Stimulated activated naive CD8-positive, alpha-beta T cell treated with anti-CD3 and anti-CD28 coated beads, Interleukin-15, amount 100 ng/mL, for 72 hours (primary cell): ENCODE measurements at places on chromosomes 11 and 22.

DNA sequence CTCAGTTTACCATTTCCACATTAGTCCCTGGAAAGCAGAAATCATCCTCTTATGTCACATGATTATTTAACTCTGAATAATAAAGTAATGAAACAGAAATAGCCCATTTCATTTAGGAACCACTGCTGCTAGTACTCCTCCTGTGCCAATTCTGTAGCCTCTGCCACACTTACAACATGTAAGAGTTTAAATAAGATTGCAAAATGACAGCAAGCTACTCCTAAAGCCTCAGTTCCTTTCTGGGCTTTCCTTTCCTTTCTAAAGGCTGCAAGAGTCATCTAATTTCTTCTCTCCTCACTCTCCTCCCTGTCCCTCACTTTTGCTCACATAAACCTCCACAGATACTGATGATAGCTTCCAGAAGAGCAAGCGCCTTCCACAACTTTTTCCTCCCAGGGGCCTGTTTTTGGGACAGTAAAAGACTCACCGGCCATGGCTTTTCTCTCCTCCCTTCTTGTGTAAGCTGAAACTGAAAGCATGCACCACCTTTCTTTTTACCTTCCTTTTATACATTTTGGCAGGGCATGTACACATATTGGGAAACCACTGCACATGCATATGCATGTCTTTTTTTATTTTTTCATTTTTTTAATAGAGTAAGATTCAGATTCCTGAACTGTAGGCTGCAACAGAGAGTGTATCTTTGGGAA, 38.5 kb downstream of the CARD18 start:
- no peak for DNase-seq

DNA sequence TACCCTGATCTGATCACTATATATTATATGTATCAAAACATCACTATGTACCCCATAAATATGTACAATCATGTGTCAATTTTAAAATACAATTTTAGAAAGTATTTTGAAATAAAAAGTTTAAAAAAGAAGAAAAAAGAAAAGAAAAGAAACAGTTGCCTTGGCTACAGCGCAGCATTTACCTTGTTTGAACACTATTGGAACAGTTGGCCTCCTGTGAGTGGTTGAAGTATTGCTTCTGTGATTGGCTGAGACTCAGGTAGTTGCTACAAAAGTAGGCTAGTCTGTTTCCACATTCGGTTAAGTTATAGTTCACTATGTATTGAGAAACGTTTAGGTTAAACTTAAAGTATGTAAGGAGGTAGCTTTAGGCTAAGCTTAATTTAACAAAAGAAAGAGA, 7.9 kb upstream of the DTX4 start:
- no peak for DNase-seq

DNA sequence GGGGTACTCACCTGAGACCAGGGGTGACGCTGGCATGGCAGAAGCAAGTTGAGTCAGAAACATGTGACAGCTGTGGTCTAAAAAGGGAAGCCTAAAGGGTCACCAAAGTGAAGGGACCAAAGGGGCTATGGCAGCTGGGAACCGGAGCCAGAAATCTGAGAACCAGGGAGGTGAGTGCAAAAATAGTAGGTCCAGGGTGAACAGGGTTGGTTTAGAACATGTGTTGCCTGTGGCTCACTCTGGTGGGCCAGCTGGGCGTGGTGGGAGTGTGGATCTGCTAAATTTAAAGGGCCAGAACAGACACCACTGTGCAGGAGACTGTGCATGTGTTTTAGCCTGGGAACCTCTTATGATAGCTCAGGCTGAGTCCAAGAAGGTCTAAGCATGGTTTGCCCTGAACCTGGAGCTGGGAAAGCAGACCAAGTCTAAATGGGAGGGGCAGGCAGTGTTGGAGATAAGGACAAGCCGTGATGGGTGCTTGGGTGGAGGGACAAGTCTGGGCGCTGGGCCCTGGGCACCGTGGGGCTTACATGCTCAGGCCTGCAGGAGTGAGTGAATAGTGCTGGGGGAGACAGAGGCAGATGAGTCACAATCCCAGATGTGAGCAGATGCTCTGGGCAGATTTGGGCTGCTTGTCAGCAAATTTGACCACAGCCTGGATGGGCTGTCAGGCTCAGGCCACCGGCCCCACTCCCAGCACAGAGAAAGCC, 41.4 kb upstream of the ZBED5 start:
- no peak for DNase-seq

- no peak for DNase-seq
These were observed 30.7 kb downstream of the PRR5L start for GRCh38 chr11:36326524-36327419.

GRCh38 chr22:37741312-37741795, 44.5 kb downstream of the TRIOBP start:
- no peak for DNase-seq

- DNase-seq = no peak
These were observed 12.1 kb upstream of the OR10A5 start for GRCh38 chr11:6833356-6833755.

DNA sequence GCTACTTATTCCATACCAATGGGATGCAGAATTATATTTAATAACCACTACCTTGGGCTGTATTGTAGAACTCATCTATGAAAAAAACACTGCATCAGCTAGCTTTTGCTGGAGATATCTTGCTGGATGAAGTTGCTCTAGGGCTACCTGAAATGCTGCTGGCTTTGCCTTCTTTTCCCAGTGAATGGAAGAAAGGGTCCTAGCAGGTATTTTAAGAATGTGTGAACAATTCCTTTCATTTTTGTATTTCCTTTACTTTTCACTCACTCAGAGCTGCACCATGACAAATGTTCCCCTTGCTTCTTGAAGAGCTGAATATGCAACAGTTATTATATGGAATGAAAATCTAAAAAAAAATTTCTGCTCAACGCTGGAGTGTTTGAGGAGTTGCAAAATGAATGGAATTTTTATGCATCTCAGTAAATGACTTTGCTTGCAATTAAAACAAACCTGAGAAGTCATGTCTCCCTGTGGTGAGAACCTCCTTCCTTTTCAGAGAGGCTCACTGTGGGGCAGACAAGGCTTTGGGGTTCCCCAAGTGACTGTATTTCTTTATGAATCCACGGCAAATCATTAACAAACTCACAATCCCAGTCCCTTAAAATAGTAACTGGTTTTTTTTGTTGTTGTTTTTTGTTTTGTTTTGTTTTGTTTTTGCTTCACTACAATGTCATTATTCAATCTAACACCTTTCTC, 566.8 kb upstream of the KIRREL3 start:
- no peak for DNase-seq

DNA sequence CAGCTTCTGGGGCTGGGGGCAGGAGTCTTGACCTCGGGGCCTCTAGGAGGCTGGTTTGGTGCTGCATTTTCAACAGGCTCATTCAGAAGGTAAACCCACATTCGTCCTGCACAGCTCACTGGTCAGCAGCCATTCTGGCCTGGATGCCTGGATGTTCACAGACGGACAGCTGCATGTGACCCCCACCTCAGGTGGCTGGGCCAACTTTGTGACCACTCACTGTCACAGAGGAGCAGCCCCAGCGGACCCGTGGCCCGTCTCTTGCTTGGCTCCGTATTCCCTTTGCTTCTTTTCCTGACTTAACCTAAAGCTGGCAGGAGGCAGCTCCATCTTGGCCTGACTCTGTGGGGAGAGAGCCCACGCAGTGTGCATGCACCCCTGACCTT, 8.2 kb downstream of the DGCR8 start:
- no peak for DNase-seq

GRCh38 chr22:48065892-48066291, 1303.4 kb downstream of the TBC1D22A start:
- no peak for DNase-seq

DNA sequence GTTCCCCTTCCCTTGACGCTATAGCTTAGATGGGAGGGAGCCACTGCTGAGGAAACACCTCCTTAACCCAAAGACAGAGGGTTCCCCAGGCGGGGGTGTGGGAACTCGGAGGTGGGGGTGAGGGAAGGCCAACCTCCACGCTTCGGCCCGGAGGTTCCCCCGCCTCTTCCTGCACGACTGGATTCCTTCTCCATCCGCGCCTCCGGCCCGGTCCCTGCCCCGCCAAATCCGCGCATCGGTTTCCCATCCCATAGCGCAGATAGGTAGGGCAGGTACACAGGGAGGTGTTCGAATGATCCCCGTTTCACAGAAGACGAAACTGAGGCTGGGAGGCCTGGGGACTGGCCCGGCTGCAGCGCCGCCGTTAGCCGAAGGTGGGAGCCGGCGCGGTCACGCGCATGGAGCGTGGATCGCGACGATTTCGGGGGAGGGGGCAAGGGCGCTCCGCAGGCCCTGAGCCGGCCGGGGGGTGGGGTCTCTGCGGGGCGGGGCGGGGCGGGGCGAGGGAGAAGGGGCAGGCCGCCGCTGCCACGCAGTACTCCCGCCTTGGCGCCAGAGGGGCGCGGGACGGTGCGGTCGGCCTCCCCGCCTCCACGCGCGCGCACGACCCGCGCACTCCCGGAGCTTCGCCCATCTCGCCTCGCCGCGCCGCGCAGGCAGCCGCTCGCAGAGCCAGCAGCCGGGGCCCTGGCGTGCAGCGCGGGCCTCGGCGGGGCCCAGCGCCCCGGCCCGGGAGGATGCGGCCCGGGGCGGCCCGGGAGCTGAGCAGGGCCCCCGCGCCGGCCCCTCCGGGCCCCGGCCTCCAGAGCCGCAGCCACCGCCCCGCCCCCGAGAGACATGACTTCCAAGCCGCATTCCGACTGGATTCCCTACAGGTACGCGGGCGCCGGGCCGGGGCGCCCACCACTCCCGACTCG, at the start of gene TUB:
TUB (plus strand) TSS at position 538 of the 917 bp plus-strand sequence; CDS start at position 838, 300 bp downstream.
- DNase-seq = no peak

- DNase-seq = no peak
These were observed 670 bp downstream of the MYEOV start for GRCh38 chr11:69294571-69295078.

GRCh38 chr11:127640561-127641451, 640.2 kb upstream of the KIRREL3 start:
- DNase-seq = no peak

DNA sequence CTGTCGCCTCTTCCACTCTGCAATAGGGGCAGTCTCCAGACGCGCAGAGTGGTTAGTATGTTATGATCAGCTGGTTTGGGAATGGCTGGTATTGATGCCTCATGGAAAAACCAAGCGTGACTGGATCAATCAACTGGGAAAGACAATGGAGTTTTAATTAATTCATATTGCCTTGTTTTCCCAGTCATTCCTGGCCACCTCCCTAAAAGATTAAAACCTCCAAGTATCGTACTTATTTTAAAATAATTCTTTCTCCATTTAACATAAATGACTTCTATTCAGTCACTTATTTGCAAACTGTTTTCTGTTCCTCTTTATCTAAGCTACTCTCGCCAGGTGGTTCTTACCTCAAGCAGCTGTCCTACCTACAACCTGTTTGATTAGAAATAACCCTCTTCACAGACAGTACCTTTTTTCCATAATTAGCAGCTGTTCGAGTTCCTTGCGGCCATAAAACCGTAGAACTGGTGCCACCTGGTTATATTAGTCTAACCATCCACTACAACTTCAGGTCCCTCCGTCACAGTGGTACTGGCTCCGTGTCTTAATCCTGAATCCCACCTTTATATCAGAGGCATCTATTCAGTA, 898 bp downstream of the ZNF215 start:
- DNase-seq = no peak
